ENCODE measurements at places on chromosomes 6 and 20. TPM values are rescaled to one million over a fixed set of nuclear protein-coding genes. Genes with fewer than 3 reads are reported as not detected.

GRCh38 chr6:7881765-7882500 lies 28.7 kb downstream of the TXNDC5 start:
- H3K4me3 ChIP-seq: no peak overlapping the region
- no peaks in the 10 kb centered on the region for H3K27me3 ChIP-seq
- no peak for DNase-seq
- H3K4me1 ChIP-seq: no peaks in the 10 kb centered on the region
- no peak overlapping the region for H3K27ac ChIP-seq

DNA sequence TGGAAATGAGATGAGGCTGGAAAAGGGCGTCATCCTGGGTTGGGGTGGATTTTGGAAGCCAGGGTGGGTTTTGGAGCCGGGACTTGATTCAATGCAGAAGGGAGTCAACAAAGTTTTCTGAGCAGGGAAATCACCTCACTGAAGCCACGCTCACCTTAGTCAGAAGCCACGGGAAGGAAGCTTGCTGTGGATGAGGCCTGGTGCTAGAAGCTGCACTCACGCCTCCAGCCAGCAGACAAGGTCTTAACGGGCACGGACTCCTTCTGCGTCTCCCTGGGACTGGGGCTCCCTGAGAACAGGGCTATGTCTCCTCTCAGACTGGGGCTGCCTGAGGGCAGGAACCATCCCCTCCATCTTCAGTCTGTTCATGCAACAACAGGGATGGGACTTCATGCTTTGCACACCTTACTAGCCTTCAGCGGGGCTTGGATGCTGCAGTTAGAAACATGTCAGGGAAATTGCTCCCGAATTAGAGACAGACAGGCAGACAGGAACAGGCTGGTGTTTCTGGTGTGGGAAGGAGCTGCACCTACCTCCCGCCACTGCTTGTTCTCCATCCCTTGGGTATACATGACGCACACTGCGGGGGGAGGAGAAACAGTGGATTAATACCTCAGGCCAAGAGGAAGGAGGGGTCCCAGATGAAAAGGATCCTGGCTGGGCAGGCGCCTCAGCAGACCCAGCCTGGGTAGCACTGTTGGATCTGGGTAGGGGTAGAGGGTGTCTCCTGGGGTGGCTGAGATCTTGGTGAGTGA lies 17.5 kb downstream of the CPNE5 start:
- no peaks in the 10 kb centered on the region for H3K4me1 ChIP-seq
- H3K36me3 ChIP-seq: no peaks in the 10 kb centered on the region
- DNase-seq: no peak
- H3K4me3 ChIP-seq: no peak overlapping the region
- H3K27me3 ChIP-seq: no peaks in the 10 kb centered on the region
- no peak overlapping the region for H3K27ac ChIP-seq

- H3K36me3 ChIP-seq: no peaks in the 10 kb centered on the region
- H3K27ac ChIP-seq: no peak overlapping the region
- H3K4me1 ChIP-seq: peaks cover 5% of the 10 kb centered on the region
- no peaks in the 10 kb centered on the region for H3K27me3 ChIP-seq
- no peak for DNase-seq
These were observed 287.6 kb downstream of the ESR1 start for GRCh38 chr6:152094992-152095592.

GRCh38 chr20:57244221-57244585 lies 22.2 kb downstream of the BMP7 start:
- no peaks in the 10 kb centered on the region for H3K36me3 ChIP-seq
- H3K27ac ChIP-seq: no peak overlapping the region
- H3K27me3 ChIP-seq: peaks cover 2% of the 10 kb centered on the region
- no peak for DNase-seq
- H3K4me1 ChIP-seq: no peaks in the 10 kb centered on the region
- no peak overlapping the region for H3K4me3 ChIP-seq

CD93 gene
- 0.03 TPM for polyA plus RNA-seq

GPX5 gene
- not detected for polyA plus RNA-seq

SPTLC3 gene
- 0.37 TPM for polyA plus RNA-seq

XKR7 gene
- not detected for polyA plus RNA-seq

SLC17A2 gene
- not detected for polyA plus RNA-seq

DNA sequence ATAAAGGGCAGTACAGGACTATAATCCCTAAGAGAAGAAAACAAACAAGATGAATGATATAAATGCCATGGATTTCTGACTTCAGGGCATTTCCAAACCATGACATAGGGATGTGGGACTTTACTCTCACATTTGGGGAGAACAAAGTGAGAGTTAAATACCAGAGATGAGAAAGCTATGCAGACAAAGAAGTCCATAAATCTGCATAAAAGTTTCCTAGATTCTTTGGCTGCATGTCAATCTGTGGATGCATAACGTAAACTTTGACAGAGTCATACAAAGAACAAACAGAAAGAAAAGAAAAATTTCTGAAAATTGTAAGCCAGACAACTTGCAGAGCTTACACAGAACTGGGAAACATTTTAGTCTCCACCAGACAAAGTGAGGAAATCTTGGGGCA lies 11.7 kb downstream of the EPM2A start:
- DNase-seq: no peak
- H3K4me3 ChIP-seq: no peak overlapping the region
- peaks cover 18% of the 10 kb centered on the region for H3K36me3 ChIP-seq

DNA sequence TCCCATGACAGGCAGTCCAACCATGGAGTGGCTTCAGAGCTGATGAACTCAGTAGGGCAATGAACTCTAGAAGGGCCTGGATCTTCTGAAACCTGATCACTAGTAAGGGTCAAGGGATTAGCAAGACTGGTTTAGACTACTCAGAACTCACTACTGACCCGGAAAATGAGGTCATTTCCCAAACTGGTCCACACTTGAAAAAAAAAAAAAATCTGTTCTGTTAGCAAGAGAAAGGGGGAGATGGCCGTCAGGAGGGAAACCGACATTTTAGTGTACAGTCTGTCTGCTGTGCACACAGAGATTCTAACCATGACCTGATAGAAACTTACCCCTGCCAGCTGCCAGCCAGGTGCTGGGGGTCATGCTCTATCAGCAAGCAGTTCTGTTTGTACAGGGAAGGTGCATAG lies 262.4 kb upstream of the AGPAT4 start:
- H3K4me3 ChIP-seq: no peak overlapping the region
- H3K27me3 ChIP-seq: no peaks in the 10 kb centered on the region
- peaks cover 2% of the 10 kb centered on the region for H3K36me3 ChIP-seq

DNA sequence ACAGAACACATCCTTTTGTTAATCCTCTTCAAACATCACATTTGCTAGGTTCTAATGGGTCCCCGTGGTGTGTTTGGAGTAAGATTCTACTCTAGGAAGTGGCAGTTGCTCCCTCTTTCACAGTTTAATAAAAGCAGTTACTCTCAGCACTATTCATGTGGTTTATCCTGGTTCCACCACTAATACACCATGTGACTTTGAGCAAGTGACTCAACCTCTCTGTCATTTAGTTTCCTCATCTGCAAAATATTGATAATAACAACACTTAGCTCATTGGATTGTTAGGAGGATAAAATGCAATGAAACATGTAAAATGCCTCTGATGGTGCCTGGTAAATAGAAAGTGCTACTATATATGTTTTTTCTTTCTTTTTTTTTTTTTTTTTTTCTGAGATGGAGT lies 488.0 kb upstream of the NOX3 start:
- DNase-seq: no peak
- no peaks in the 10 kb centered on the region for H3K4me1 ChIP-seq
- no peak overlapping the region for H3K4me3 ChIP-seq

PXDC1 gene
- polyA plus RNA-seq: not detected

- no peaks in the 10 kb centered on the region for H3K4me1 ChIP-seq
- H3K4me3 ChIP-seq: no peak overlapping the region
- H3K27me3 ChIP-seq: peaks cover 13% of the 10 kb centered on the region
- H3K36me3 ChIP-seq: no peaks in the 10 kb centered on the region
- DNase-seq: no peak
- no peak overlapping the region for H3K27ac ChIP-seq
These were observed 22.5 kb downstream of the GATA5 start for GRCh38 chr20:62453186-62453808.

DNA sequence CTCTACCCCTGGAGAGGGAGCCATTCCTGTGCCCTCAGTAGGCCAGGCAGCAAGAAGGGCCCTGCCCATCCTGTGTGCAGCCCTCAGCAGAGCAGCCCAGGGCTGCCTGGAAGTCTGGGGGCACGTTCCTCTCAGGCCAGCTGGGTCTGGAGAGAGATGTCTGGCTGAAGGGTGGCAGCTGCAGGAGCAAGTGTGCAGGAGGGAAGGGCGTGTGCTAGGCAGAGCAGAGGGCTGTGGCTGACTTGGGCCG lies 62.7 kb downstream of the NOL4L start:
- DNase-seq: no peak
- H3K4me1 ChIP-seq: peaks cover 73% of the 10 kb centered on the region
- peaks cover 11% of the 10 kb centered on the region for H3K36me3 ChIP-seq

GRCh38 chr6:25524542-25524941 lies 127.5 kb upstream of the SCGN start:
- H3K4me1 ChIP-seq: peaks cover 2% of the 10 kb centered on the region
- H3K4me3 ChIP-seq: no peak overlapping the region
- no peak for DNase-seq
- peaks cover 26% of the 10 kb centered on the region for H3K36me3 ChIP-seq

HCK gene
- polyA plus RNA-seq: 0.24 TPM

- no peak for DNase-seq
- H3K4me3 ChIP-seq: no peak overlapping the region
- no peak overlapping the region for H3K27ac ChIP-seq
- H3K4me1 ChIP-seq: no peaks in the 10 kb centered on the region
- no peaks in the 10 kb centered on the region for H3K36me3 ChIP-seq
These were observed 99.6 kb upstream of the COL21A1 start for GRCh38 chr6:56346958-56347357.

GRCh38 chr6:129647044-129647443 lies 62.9 kb downstream of the ARHGAP18 start:
- H3K4me1 ChIP-seq: no peaks in the 10 kb centered on the region
- DNase-seq: no peak
- no peak overlapping the region for H3K4me3 ChIP-seq
- H3K36me3 ChIP-seq: no peaks in the 10 kb centered on the region
- H3K27me3 ChIP-seq: peaks cover 6% of the 10 kb centered on the region

DNA sequence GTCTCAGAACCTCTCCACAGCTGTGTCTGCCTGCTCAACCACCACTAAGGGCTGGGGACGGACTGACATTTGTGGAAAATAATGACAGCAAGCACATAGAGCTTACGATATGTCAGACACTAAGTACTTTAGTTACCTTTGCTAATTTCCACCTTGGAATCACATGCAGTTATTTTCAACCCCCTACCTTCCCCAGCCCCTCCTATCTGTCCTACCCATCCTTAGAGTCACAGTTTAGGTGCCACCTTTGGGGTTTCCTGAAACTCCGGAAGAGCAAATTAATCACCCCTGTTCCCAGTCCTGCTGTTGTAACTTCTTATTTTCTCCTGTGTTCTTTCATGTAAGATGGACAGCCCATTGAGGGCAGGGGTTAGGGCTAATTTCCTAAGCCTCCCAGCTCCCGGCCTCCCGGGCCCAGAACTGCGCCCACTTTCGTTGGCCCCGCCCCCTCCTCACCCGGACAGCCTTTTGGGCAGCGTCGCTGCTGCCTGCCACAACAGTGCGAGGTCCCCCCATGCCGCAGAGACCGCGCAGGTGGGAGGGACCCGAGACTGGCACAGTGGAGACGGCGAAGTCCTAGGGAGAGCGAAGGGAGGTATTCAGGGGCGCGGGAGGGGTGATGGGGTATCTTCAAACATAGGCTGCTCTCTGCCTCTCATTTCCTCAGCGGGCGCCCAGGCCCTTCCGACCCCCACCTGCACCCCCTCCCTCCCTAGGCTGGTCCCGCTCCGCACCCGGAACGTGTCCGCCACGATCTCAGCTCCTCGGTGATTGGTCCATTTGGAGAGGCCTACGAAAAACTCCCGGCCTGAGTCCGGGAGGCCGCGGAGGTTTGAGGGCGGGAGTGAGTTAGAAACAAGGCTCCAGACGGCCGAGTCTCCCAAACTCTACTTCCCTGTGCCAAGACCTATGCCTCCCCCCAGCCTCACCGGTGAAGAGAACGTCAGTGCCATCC lies 1.1 kb downstream of the DDAH2 start:
- H3K27ac ChIP-seq: peak overlapping the region; percentile 84
- no peaks in the 10 kb centered on the region for H3K36me3 ChIP-seq
- H3K4me1 ChIP-seq: peaks cover 60% of the 10 kb centered on the region
- no peaks in the 10 kb centered on the region for H3K27me3 ChIP-seq
- no peak for DNase-seq
- peak overlapping the region; percentile 66 for H3K4me3 ChIP-seq

NR2E1 gene
- polyA plus RNA-seq: not detected

DNA sequence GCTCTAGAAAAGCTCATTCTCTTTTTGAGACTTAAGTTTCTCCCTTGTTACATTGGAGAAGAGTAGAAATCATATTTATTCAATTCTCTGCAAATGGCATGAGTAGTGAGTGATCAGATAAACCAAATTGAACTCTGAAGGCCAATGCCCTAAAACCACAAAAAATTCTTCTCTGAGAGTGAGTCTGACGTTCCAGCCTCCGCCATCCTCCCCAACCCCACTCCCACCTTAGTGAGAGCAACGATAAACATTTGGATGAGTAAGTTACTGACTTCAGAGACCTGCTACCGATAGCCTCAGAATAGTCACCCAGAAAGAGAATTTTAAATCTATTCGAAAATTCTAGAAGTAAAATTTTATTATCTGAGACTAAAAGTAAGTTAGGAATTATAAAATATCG lies 94.6 kb downstream of the TFAP2A start:
- no peaks in the 10 kb centered on the region for H3K4me1 ChIP-seq
- H3K27me3 ChIP-seq: peaks cover 10% of the 10 kb centered on the region
- no peak overlapping the region for H3K4me3 ChIP-seq
- H3K27ac ChIP-seq: no peak overlapping the region
- no peaks in the 10 kb centered on the region for H3K36me3 ChIP-seq

GRCh38 chr6:170003027-170003426 lies 251.6 kb downstream of the ERMARD start:
- no peaks in the 10 kb centered on the region for H3K36me3 ChIP-seq
- no peak for DNase-seq
- H3K4me1 ChIP-seq: peaks cover 8% of the 10 kb centered on the region
- H3K27ac ChIP-seq: no peak overlapping the region
- H3K27me3 ChIP-seq: peaks cover 2% of the 10 kb centered on the region
- H3K4me3 ChIP-seq: no peak overlapping the region

DNA sequence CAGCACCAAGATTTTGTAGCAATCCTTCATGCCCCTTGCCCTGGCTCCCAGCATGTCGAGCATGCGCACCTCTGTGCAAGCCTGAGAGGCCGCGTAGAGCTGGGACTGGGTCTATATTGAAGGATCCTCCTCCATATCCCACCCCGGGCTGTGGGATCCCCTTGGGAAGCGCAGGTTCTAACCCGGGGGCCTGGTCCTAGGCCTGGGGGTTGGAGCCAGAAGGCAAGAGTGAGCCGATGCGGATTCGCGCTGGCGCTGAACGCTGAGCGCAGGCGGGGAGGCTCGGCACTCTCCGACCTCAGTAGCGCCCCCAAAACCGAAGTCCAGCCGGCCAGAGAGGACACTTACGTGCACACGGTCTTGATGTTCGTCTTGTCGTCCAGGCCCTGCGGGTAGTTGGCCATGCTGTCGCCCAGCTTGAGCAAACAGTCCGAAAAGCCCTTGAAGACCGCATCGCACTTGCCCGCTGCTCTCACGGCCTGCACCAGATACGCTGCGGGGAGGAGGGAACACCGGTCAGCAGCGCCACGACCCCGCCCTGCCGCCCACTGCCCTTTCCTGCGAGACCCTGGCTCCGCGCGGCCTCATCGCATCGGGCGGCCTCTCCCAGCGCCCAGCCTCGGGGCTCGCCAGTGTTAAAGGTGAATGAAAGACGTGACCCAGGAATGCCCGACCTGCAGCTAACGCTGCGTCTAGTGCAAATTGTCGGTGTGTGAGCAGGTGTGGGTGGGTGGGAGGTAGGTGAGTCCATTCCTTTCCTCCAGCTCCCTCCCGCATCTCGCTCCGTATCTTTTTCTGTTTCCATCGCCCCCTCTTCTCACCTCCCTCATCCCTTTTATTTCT lies 4.5 kb downstream of the NRN1 start:
- H3K4me3 ChIP-seq: peak overlapping the region; percentile 75
- peaks cover 90% of the 10 kb centered on the region for H3K4me1 ChIP-seq
- H3K36me3 ChIP-seq: peaks cover 12% of the 10 kb centered on the region
- peak; percentile 39 for DNase-seq
- peaks cover 74% of the 10 kb centered on the region for H3K27me3 ChIP-seq
- no peak overlapping the region for H3K27ac ChIP-seq

Measured in naive thymus-derived CD8-positive, alpha-beta T cell (primary cell).